Activated naive CD8-positive, alpha-beta T cell treated with anti-CD3 and anti-CD28 coated beads, Interleukin-2, amount 10 ng/mL, durations not matched to agents 7 days and 5 days (primary cell): ENCODE measurements at places on chromosomes 4 and X. TPM values are rescaled to one million over a fixed set of nuclear protein-coding genes. Genes with fewer than 3 reads are reported as not detected.

The PTCHD1 gene
- not detected for total RNA-seq

The CFP gene
- 14.1 TPM for total RNA-seq

The NPY2R gene
- not detected for total RNA-seq

The SHROOM2 gene
- not detected for total RNA-seq

The FAM241A gene
- 1.9 TPM for total RNA-seq

The UTP14A gene
- total RNA-seq = 20.8 TPM

The ZNF827 gene
- 21.8 TPM for total RNA-seq

The TRIML1 gene
- total RNA-seq = not detected

The WDR17 gene
- total RNA-seq = 0.58 TPM

The PNMA3 gene
- total RNA-seq = 6.3 TPM

The FAM114A1 gene
- total RNA-seq = 0.33 TPM

The PSAPL1 gene
- not detected for total RNA-seq

The MTNR1A gene
- total RNA-seq = not detected

The RAB39B gene
- 9.4 TPM for total RNA-seq

The UGT2B17 gene
- not detected for total RNA-seq

The SPIN2B gene
- total RNA-seq = 13.4 TPM

The FAT4 gene
- total RNA-seq = 0.03 TPM

The EVC gene
- total RNA-seq = 0.68 TPM

The FAM9C gene
- not detected for total RNA-seq

The PDGFC gene
- not detected for total RNA-seq

The NOX1 gene
- total RNA-seq = not detected

The DOK7 gene
- not detected for total RNA-seq

The TTC29 gene
- total RNA-seq = not detected

The GPR34 gene
- total RNA-seq = 2.7 TPM

The UGT8 gene
- total RNA-seq = not detected

The UGT2B7 gene
- not detected for total RNA-seq

The COL4A5 gene
- not detected for total RNA-seq

The HHIP gene
- total RNA-seq = not detected

The SPACA5 gene
- total RNA-seq = not detected
